Breast epithelium (tissue), 4 donors: ENCODE measurements at places on chromosomes 1 and 21.

DNA sequence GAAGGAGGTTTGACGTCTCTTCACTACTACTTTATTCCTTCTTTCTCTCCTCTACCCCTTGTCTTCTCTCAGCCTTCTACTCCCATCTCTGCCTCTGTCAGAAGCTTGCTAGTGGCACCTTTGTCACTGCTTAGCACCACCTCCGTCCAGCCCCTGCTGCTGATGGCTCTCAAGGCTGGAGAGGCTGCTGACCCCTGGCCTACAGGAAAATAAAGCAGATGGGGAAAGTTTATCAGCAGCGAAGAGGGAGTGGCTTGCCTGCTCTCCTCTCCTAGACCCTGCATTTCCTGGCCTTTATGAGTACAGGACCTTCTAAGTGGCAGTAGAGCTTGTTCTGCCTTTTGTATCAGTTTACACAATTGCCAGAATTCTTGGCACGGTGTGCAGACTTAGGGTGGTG, 27.0 kb downstream of the PROX1 start:
- no peak for DNase-seq

DNA sequence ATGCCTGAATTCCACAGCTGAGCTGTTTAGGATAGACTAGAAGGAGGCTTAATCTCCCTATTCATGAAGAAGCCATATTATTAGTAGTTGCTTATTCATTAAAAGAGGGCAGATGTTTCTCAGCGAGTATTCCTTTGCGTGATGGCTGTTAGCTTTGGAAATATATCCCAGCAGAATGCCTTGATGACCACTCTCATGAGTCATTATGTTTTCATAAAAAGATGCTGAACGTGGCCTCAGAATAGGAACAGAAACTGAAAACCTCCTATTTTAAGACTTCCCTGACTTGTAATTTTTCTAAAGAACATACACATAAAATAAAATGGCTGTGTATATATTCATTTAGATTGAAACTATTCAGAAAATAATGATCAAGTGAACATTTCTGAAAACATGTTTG, 9.6 kb upstream of the PLA2G4A start:
- no peak for DNase-seq

- DNase-seq, result no peak
Observed at GRCh38 chr1:117169871-117170596, 40.7 kb downstream of the VTCN1 start.

GRCh38 chr1:209428241-209428921, 155.1 kb upstream of the CAMK1G start:
- DNase-seq, result peak; percentile 67

- DNase-seq, result peak; percentile 43
Observed at GRCh38 chr1:15343729-15344128, 66.0 kb upstream of the EFHD2 start.

DNA sequence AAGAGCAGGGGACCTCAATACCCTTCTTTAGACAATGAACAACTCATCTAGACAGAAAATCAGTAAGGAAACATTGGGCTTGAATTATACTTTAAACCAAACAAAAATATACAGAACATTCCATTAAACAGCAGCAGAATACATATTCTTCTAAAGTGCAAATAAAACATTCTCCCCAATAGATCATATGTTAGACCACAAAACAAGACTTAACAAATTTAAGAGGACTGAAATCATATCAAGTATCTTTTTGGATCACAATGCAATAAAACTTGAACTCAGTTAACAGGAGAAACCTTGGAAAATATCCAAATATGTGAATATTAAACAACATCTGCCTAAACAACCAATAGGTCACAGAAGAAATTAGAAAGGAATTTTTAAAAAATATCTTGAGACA, 47.7 kb upstream of the HP1BP3 start:
- no peak for DNase-seq

- peak; percentile 54 for DNase-seq
Observed at GRCh38 chr1:245091818-245092637, 62.8 kb upstream of the KIF26B start.

DNA sequence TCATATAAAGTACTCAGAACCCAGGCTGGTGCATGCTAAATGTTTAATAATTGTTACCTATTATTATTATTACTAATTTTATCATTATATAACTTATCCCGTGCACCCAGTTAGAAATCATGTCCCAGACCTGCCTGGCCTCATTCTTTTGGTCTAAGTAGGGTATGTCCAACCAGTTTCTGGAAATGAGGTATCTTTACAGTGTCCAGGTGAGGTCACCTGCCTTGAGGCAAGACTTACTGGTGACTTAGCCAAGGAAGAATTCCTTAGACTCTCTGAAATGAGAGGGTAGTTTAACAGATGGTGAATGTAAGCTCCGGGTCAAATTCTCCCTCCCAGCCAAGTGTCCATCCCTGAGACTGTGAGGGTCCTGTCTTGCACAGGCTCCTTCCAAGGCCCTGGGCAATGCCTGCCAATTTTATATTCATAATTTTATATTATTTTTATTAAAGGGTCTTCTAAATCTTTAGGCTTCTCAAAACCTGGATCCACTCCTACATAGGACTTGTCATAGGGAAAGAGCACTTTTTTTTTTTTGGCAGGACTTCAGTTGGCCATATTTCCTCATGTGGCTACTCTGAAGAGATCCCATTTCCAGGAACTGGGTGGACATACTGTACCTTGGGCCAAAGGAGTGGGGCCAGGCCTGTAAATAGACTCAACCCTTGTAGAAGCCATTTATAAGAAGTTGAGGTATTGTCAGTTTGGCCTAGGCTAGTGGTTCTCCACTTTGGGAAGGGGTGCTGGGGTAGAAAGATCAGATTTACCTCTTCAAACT, 96.7 kb upstream of the KCNA3 start:
- no peak for DNase-seq

GRCh38 chr1:61842863-61843514, 100.7 kb downstream of the PATJ start:
- no peak for DNase-seq
